ENCODE measurements at places on chromosomes 5 and 9. TPM values are rescaled to one million over a fixed set of nuclear protein-coding genes. Genes with fewer than 3 reads are reported as not detected.
A peak's percentile ranks its signal among the peaks of the same experiment; 100 is the strongest.

DNA sequence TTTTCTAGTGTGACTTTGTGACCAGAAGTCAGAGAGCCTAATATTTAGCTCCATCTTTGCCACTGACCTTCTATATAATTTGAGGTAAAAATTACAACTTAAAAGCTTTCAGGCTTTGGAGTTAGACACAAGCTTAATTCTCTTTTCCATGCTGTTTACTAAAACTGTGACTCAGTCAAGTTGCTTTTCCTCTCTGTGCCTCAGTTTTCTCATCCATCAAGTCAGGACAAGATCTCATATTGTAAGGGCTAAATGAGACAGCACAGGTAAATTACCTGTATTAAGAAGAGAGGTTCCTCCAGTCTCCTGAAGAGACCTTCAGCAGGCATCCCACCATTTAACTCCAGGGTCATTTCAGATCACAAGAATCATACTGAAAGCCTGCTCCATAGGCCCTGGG is 339.2 kb downstream of the ASTN2 start:
- no peak for DNase-seq

NUTM2F gene
- total RNA-seq, result not detected

COL23A1 gene
- total RNA-seq, result 19.7 TPM

- DNase-seq, result peak; percentile 29
These were observed 191.0 kb downstream of the RAB3C start for GRCh38 chr5:58773744-58774441.

GRCh38 chr9:34986540-34987047 is 3.0 kb upstream of the DNAJB5 start:
- DNase-seq, result no peak
